Heart left ventricle (tissue), 16 donors: ENCODE measurements at places on chromosomes 1 and 21.

GRCh38 chr21:34020005-34020847, 53.2 kb upstream of the MRPS6 start:
- peaks cover 10% of the 10 kb centered on the region for H3K4me1 ChIP-seq
- peak; percentile 29 for DNase-seq
- H3K4me3 ChIP-seq: no peak overlapping the region
- no peaks in the 10 kb centered on the region for H3K36me3 ChIP-seq
- no peaks in the 10 kb centered on the region for H3K27me3 ChIP-seq

- no peaks in the 10 kb centered on the region for H3K36me3 ChIP-seq
- no peak overlapping the region for H3K27ac ChIP-seq
- no peak for DNase-seq
- H3K4me3 ChIP-seq: no peak overlapping the region
- no peaks in the 10 kb centered on the region for H3K27me3 ChIP-seq
- H3K4me1 ChIP-seq: no peaks in the 10 kb centered on the region
These were observed 56.9 kb upstream of the LBR start for GRCh38 chr1:225484657-225485214.

DNA sequence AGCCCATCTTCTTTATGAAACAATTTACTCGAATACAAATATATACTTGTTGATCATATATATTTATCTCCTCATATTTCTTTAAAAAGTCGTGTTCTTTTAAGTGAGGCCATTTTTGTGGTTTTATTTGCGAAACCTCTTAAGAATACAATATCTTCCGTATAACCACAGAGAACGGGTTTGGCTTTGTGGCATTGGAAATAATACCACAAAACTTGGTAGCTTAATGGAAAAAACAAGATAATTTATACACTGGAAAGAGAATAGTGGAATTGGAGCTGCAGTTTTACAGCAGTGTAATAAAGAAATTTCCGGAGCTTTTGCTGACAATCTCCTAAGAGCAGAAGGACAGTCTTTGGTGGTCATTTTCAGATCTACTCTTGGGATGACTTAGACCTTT, 29.4 kb downstream of the PTGFR start:
- H3K27ac ChIP-seq: no peak overlapping the region
- H3K4me3 ChIP-seq: no peak overlapping the region
- DNase-seq: no peak
- no peaks in the 10 kb centered on the region for H3K27me3 ChIP-seq

GRCh38 chr1:236492378-236492777, 31.4 kb upstream of the LGALS8 start:
- no peak for DNase-seq
- no peak overlapping the region for H3K4me3 ChIP-seq
- no peaks in the 10 kb centered on the region for H3K4me1 ChIP-seq

GRCh38 chr1:155245163-155245524, 10.1 kb downstream of the ENTREP3 start:
- H3K27me3 ChIP-seq: no peaks in the 10 kb centered on the region
- H3K36me3 ChIP-seq: peaks cover 13% of the 10 kb centered on the region

- no peaks in the 10 kb centered on the region for H3K4me1 ChIP-seq
- no peak for DNase-seq
- no peaks in the 10 kb centered on the region for H3K36me3 ChIP-seq
- no peak overlapping the region for H3K27ac ChIP-seq
- no peaks in the 10 kb centered on the region for H3K27me3 ChIP-seq
- H3K4me3 ChIP-seq: no peak overlapping the region
These were observed 263.5 kb downstream of the LMO4 start for GRCh38 chr1:87592156-87592555.

DNA sequence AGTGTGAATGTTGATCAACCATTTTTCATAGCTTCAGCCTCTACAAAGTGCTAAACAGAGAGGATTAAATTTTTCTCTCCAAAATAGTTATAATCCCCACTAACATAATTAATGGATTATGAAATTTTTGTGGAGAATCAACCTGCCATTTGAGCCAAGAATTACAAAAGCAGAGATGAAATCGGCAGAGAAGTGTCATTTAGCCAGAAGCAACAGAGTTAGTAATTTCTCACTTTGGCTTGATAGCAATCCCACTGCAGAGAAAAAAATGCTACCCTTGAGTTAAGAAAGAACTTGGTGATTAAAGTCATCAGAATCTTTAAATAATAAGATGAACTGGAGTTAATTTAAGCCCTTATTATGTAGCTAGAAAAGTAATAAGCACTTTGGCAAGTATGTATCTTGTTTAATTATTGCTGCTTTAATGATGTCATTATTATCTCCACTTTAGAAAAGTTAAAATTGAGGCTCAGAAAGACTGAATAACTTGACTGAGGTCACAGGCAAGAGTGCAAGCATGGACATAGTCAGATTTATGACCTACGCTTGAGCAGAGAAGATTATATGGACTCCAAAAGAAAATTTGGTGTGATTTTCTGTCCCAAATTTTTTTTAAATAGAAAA, 37.3 kb downstream of the RGS4 start:
- H3K4me3 ChIP-seq: no peak overlapping the region
- no peaks in the 10 kb centered on the region for H3K27me3 ChIP-seq
- DNase-seq: no peak
- no peaks in the 10 kb centered on the region for H3K4me1 ChIP-seq

DNA sequence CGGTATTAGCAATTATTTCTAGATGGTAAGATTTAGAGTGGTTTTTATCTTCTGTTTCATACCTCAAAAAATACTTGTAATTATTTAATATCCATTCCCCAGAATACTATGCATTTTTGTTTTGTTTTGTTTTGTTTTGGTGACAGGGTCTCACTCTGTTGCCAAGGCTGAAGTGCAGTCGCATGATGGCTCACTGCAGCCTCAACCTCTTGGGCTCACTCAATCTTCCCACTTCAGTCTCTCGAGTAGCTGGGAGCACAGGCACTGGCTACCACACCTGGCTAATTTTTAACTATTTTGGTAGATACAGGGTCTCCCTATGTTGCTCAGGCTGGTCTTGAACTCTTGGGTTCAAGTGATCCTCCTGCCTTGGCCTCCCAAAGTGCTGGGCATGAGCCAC, 252.7 kb downstream of the AKT3 start:
- no peak overlapping the region for H3K4me3 ChIP-seq
- H3K27ac ChIP-seq: no peak overlapping the region
- H3K27me3 ChIP-seq: no peaks in the 10 kb centered on the region
- no peaks in the 10 kb centered on the region for H3K36me3 ChIP-seq

GRCh38 chr1:92029241-92029922, 403 bp upstream of the EPHX4 start:
- H3K27me3 ChIP-seq: peaks cover 7% of the 10 kb centered on the region
- no peaks in the 10 kb centered on the region for H3K36me3 ChIP-seq
- H3K27ac ChIP-seq: no peak overlapping the region
- no peaks in the 10 kb centered on the region for H3K4me1 ChIP-seq
- DNase-seq: no peak
- H3K4me3 ChIP-seq: peak overlapping the region; percentile 71

DNA sequence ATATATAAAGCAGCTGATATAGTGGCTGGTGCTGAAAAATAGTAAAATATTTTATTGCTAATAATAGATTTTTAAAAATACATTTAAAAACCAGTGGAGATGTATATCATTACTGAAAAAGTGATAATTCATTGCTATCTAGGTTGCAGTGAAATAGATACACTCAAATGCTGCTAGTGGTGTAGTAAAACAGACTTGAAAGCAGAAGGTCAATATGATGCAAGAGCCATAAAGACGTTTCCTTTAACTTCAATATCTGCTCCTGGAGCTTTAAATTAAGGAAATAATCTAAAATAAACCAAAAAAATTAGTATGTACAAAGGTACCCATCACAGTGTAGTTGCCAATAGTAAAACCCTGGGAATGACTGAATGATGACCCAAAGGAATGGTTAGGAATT, 26.2 kb downstream of the RHEX start:
- peaks cover 4% of the 10 kb centered on the region for H3K27me3 ChIP-seq
- no peak overlapping the region for H3K4me3 ChIP-seq
- no peak overlapping the region for H3K27ac ChIP-seq
- H3K4me1 ChIP-seq: no peaks in the 10 kb centered on the region
- no peaks in the 10 kb centered on the region for H3K36me3 ChIP-seq

DNA sequence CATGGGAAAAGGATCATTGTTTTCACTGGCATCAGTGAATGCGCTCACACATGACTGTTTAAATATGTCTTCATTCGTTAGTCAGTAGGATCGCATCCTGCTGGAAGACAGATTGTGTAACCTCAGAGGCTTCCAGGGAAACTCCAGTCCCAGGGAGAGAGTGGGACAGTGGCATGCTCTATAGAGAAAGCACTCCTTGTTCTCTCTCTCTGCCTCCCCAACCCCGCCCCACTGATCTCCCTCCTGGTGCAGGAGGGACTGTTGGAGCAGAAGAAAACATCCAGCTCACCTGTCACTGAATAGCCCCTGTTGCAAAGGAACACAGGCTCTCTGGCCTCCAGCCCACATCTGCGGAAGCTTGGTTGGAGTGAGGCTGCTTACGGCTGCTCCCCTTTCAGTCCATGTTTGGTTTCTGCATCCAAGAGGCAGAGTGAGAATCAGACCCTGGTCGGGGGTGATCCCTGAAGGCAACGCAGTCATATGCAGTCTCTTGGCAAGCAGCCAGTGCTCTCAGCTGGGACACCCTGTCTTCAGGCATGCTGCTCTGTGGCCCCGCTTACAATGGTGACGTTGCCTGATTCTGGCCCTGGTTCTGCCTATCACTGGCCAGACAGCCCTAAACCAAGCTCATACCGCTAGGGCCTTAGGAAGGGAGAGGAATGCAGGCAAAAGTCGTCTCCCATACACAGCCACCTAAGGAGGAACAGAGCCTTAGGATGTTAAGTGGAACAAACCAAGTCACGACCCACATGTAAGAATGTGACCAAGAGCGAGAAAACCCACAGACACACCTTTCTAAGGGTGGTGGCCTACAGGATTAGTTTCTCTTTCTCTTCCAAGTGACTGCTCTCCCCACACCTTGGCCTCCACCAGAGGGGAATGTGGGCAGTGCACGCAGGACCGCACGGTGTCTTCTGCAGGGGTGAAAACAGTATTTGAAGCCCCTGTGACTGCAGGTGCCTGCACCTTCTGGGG, 39.7 kb downstream of the BACE2 start:
- DNase-seq: peak; percentile 78
- peaks cover 3% of the 10 kb centered on the region for H3K36me3 ChIP-seq
- peak overlapping the region; percentile 36 for H3K4me3 ChIP-seq
- peaks cover 8% of the 10 kb centered on the region for H3K4me1 ChIP-seq
- H3K27me3 ChIP-seq: no peaks in the 10 kb centered on the region
- H3K27ac ChIP-seq: peak overlapping the region; percentile 58

- no peak overlapping the region for H3K4me3 ChIP-seq
- DNase-seq: no peak
- no peaks in the 10 kb centered on the region for H3K27me3 ChIP-seq
- peak overlapping the region; percentile 32 for H3K27ac ChIP-seq
- H3K4me1 ChIP-seq: peaks cover 4% of the 10 kb centered on the region
These were observed 72.7 kb upstream of the FAM20B start for GRCh38 chr1:178953034-178953433.

GRCh38 chr1:173960625-173961024, 43.5 kb upstream of the SERPINC1 start:
- no peak overlapping the region for H3K4me3 ChIP-seq
- peaks cover 92% of the 10 kb centered on the region for H3K36me3 ChIP-seq
- no peaks in the 10 kb centered on the region for H3K27me3 ChIP-seq
- H3K4me1 ChIP-seq: peaks cover 9% of the 10 kb centered on the region
- DNase-seq: no peak

DNA sequence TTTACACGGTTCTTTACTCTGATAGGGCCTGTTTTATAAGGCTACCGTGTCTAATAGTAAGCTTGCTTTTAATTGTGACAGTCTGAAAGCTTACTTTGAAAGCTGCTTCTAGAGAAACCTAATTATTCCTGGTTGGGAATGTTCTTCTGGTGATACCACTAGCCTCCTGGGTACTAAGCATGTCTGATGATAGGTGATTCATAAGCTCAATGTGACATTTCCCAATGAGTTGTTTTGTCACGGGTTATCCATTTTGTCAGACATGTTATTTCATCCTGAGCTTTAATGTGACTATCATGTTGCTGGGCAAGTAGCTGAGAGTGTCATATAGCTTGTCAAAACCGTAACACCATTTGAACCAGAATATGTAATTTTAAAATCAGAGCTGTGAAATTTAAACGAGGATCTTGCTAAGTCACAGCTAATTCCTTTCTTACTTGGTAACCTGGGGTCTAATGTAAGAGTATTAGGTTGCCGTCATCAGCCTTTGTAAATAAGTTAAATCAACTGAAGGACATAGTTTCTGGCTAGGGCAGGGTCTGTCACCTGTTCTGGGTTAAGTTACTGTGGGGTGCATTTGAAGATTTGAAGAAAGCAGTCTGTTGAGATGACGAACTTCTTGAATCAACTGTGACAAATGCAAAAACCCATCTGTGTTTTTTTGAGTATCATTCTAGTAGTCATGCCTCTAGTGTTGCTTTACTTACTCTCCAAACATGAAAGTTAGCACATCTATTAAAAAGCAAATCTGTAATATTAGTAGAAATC, 529.2 kb downstream of the USP25 start:
- H3K27ac ChIP-seq: no peak overlapping the region
- H3K27me3 ChIP-seq: no peaks in the 10 kb centered on the region
- H3K4me1 ChIP-seq: no peaks in the 10 kb centered on the region
- no peak overlapping the region for H3K4me3 ChIP-seq
